Stimulated activated CD4-positive, alpha-beta T cell treated with anti-CD3 and anti-CD28 coated beads, Interleukin-4, amount 100 ng/mL, for 4 hours (primary cell): ENCODE measurements at places on chromosomes 1 and 21.
A peak's percentile ranks its signal among the peaks of the same experiment; 100 is the strongest.

GRCh38 chr1:85386068-85386722, 78.8 kb downstream of the DDAH1 start:
- DNase-seq = no peak

DNA sequence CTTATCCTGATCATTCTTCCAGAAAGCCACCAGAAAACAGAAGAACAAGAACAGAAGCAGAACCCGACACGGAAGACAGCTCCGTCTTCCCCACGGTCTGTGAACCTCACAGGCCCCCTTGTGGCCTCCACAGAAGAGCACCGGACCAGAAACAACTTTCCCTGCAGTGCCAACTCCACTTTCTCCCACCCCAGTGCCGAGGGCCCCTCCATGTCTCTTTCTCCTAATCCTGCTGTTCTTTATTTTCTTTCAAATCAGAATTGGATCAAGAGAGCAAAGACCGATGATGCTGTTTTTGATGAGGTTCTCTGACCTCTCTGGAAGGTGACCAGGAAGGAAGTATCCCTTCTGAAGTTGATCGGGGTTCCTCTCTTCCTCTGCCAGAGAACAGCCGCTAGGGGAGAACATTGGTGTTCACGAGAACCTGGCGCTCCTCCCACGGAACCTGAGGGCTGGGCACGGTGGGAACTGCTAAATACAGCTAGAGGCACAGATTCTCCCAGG, 58.9 kb upstream of the CTTNBP2NL start:
- no peak for DNase-seq

GRCh38 chr1:58824753-58825389, 41.0 kb upstream of the JUN start:
- DNase-seq = no peak

DNA sequence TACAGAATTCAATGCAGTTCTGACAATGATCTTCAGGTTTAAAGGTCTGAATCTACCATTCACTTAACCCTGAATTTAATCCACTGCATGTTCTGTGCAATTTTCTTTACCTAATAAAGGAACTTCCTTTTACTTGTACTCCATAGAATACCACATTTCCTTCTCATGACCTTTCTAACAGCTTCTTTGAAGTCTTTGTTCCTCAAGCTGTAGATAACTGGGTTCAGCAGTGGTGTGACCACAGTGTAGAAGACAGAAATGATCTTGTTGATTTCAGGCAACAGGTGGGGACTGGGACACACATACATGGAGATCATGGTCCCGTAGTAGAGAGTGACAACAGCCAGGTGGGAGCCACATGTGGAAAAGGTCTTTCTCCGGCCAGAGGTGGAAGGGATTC, 878 bp downstream of the OR11L1 start:
- no peak for DNase-seq

DNA sequence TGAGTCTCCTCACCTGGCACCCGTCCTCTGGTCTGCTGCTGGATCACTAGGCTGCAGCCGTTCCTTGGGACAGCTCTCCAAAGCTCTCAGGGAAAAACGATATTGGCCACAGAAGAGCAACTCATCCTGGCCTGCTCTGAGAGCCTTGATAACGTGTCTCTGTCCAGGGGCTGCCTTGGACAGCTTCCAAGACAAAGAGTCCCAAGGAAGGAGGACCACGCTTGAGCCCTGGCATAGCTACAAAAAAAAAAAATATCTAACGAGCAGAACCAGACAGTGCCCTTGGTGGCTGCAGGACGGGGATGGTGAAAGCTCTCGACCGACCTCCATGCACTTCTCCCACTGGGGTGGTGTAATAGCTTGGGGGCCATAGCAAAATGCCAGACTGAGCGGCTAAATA, 589.6 kb downstream of the NPHP4 start:
- no peak for DNase-seq

DNA sequence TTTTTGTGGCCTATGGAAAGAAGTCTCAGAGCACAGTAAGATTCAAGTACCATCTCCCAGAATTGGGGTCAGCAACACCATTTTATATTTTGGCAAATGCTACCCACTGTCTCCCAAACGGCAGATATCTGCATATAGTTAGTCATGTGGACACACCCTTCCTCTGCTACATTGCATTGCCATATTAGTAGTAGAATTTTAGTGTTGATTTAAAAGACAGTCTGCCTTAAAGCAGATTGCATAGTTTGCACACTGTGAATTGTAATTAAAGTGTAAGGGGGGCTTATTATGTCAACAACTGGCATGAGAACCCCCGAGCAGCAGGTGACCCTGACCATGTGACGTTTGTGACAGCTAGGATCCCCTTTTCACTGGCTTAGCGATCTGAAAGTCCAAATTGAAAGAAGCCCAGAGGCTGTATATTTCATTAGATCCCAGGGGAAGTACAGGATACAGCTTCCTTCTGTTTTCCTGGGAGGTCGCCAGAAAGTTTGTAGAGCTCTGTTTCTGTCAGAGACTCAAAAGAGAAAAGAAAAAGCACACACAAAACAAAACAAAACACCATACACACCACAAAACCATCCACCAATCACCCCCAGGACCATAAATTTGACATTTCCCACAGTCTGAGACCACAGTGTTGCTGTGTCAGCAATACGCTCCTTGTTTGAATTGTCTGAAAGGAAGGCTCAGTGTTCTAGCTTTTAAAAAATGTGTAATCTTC, 172.4 kb downstream of the NFIA start:
- DNase-seq = no peak

- DNase-seq = peak; percentile 30
Observed at GRCh38 chr1:243917177-243917862, 67.3 kb upstream of the AKT3 start.

DNA sequence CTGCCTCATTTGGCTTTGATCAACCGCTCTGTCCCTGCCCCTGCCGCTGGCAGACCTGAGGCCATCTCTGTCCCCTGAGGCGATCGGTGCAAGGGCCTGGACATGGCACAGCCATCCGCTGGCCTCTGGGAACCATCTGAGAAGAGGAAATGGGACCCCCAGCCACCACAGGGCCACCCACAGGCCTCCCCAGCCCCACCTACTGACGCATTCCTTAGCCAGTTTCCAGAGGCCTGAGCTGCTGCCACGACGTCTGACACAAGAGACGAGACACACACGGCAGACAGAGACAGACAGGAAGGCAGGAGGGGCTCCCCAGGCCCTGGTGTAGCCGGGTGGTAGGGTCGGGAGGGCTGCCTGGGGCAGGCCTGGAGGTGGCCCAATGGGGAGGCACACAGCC, 37.3 kb upstream of the EDN2 start:
- DNase-seq = no peak

DNA sequence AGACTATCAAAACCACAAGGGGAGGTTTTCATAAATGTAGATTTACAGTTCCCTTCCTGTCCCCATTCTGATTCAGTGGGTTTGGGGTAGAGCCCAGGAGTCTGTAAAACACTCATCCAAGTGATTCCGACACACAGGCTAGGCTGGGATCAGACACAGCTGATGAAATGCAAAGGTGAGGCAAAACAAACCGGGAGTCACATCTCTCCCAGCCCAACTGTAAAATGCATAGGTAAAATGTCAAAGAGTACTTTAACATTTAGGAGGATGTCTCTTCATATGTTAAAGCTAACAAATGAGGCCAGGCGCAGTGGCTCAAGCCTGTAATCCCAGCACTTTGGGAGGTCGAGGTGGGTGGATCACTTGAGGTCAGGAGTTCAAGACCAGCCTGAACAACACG, 45.0 kb downstream of the ZNF281 start:
- DNase-seq = no peak

- DNase-seq = peak; percentile 80
Observed at GRCh38 chr1:19010995-19011844, 54.7 kb upstream of the IFFO2 start.

DNA sequence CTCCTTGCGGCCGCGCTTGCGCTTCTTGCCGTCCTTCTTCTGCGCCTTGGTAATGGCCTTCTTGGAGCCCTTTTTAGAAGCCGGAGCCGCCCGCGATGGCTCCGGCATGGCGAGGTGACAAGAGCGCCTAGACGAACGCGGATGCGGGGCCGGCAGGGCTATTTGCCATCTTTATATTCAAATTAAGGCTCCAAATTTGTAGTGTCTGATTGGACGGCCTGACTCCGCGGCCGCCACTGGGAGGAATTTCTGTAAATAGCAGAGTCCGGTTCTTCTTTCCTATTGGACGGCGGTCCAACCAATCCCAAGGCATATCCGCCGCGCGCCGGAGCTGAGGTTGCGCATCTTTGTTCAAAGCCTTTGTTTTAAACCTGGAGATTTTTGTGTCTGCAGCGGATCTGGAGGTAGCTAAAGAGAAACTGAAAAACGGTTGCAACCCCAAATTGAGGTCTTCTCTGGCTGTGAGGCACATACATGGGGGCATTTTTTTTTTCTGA, 22.6 kb upstream of the RNF187 start:
- DNase-seq = peak; percentile 78

GRCh38 chr1:232493869-232494268, 136.1 kb downstream of the SIPA1L2 start:
- DNase-seq = no peak

GRCh38 chr1:50735443-50735842, 224.6 kb downstream of the FAF1 start:
- no peak for DNase-seq

DNA sequence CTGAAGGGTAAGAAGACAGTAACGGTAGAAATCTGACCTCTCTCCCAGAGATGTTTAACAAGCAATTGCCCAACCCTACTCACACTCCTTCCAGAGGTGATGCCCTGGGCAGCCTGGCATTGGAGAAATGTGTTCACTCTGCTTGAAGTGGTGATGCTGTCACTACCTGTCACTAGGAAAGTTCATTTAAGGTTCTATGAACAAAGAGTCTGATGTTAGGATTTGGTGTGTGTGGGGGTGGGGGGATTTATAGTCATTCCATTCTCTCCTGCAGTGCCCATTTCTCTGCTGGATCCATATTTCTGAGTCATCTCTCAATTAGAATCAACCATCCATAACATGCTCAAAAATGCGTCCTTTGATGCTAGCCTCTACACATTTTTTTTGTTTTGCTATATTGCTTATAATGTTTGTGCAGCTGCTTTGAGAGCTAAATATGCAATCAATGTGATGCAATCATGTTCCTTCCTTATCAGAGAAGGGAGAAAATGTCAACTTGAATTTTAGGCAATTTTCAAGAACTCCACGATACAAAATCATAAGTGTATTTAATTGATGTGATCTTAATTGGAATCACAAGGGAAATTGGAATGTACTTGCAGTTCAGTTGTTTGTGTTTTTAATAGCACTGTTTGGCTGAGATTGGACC, 173.9 kb downstream of the DUSP10 start:
- DNase-seq = no peak

- DNase-seq = no peak
Observed at GRCh38 chr1:204382714-204383083, 23.0 kb upstream of the PLEKHA6 start.

GRCh38 chr1:159141584-159142390, 29.6 kb upstream of the CADM3 start:
- DNase-seq = no peak
